ENCODE measurements at places on chromosomes 3 and 15.

- no peak for DNase-seq
These were observed 866.1 kb downstream of the NSUN3 start for GRCh38 chr3:94928921-94929320.

DNA sequence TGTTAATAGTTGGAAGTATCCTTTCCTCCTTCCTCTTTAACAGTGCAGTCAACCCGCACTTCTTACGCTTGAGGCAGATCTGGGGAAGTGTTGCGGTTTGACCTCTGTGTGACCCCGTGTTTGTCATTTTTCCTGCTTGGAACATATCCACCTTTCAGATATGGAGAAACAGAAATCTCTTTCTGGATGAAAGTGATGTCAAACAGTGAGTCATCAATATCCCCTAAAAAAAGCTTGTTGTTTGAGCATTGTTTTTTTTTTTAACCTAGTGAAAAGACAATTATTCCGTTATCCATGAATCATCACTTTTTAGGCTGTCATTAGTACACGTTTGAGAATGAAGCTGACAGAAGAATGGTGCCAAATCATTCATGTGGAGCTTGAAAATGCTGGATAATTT, 293.7 kb downstream of the ARPP21 start:
- DNase-seq, result no peak

- DNase-seq, result no peak
These were observed 46.8 kb upstream of the MCF2L2 start for GRCh38 chr3:183475016-183475763.

DNA sequence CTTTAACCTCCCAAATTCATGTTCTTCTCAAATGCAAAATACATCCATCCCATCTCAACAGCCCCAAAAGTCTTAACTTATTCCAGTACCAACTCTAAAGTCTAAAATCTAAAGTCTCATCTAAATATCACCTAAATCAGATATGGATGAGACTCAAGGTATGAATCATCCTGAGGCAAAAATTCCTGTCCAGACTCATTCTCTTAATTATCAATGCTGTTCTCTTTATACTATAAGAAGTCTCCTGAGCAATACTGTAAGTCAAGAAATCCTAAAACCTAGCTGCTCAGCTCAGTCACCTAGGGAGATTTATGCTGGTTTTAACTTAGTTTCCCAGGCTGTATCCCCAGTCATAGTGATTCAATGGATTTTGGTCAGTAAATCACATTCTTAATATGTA, 11.1 kb downstream of the RAD18 start:
- no peak for DNase-seq
